ENCODE measurements at places on chromosomes 4 and X. TPM values are rescaled to one million over a fixed set of nuclear protein-coding genes. Genes with fewer than 3 reads are reported as not detected.

DNA sequence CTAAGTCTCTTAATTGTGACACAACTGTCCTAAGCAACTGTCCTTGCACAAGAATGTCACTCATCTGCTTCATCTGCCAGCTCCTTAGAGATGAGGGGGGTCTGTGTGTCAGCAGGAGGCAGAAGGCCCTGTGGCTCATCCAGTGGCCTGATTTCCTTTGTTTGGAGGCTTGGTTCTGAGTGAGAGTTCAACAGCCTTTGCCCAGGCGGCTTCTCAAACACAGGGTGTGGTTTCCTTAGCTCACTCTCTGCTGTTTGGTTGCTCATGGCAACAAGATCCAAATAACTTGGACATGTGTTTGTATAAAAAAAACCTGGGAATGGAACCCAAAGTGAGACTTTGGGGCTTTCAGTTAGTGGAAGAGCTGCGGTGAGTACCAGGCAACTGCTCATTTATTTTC lies 46.6 kb downstream of the MAP7D3 start:
- peak; percentile 48 for ATAC-seq

- ATAC-seq: no peak
These were observed 167.3 kb upstream of the PGRMC2 start for GRCh38 chr4:128454881-128455280.

GRCh38 chrX:44342866-44343265 lies 606 bp downstream of the EFHC2 start:
- no peak for ATAC-seq

DNA sequence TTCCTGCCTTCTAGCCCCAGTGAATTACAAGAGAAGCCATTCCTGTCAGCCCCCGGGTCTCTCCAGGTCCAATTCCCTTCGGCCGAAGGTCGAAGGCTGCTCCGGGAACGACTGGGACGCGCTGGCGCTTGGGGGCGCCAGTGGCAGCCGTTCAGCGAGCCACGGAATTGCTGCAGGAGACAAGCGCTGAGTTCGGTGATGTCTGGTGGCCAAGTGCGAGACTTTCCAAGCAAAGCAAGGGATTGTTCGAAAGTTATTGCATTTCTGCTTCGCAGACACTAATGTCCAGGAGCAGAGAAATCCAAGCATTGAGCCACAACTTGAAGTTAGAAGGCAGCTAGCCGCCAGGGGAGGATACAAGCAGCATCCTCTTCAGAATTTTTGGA lies 1.1 kb upstream of the DKK2 start:
- ATAC-seq: no peak

The TLR8 gene
- total RNA-seq: 6.7 TPM

DNA sequence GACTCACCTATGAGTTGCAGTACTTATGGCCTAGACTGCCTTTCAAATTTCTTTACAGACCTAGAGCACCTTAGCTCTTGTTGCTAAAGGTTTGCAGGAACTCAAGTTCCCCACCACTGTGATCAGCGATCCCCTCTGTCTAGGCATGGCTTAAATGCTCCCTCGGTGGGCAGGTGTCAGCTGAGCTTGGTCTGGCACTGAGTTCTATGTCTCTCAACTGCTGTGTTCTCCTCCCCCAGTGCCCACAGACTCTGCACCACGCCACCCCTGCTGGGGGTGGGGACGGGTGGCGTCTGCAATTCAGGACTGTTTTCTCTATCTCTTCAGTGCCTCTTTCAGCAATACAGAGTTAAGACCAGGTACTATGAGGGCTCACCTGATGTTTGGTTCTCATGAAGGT lies 30.5 kb downstream of the TMEM271 start:
- ATAC-seq: no peak

The ZNF157 gene
- 0.31 TPM for total RNA-seq

The WDR19 gene
- total RNA-seq: 57.6 TPM

DNA sequence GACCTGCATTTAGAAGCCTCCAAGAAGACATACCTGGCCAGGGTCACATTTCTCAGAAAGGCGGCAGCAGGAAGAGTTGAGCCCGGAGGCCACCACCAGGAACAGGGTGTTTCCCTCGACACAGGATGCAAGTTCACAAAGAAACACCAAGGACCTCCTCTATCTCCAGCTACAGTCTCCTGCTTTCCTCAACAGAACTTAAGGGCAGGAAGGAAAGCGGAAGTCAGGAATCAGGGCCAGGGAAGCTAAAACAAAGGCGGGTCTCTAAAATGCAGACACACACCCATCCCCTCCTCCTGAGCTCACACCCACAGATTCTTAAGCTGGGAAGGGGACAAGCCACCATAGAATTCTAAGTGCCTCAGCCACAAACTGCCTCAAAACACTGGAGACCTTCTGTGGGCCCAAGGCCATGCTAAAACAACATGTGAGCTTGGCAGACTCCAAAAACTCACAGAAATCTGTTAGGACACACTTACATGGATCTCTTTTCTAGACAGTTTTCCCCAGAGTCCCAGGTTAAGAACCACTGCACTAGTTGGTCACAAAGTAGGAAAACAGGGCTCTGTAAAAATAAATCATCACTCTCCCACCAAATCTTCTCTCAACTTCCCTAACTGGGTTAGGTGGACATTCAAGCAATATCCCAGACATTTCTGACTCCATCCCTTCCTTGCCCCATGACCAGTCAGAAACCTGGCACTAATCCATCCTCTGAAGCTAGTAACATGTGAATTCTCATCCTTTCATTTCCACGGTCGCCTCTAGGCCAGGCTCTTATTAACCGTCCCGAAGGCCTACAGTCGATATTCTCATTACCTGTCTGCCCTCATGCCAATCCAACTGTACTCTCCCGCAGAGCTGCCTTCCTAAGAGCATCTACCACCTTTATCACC lies 163.2 kb downstream of the APBB2 start:
- ATAC-seq: no peak

The L1CAM gene
- 27.5 TPM for total RNA-seq

The COL25A1 gene
- total RNA-seq: 0.62 TPM

The PALLD gene
- total RNA-seq: 1,036 TPM

GRCh38 chr4:88570001-88570400 lies 22.3 kb upstream of the HERC3 start:
- ATAC-seq: no peak

- no peak for ATAC-seq
These were observed 7.9 kb upstream of the CFP start for GRCh38 chrX:47637546-47638195.

DNA sequence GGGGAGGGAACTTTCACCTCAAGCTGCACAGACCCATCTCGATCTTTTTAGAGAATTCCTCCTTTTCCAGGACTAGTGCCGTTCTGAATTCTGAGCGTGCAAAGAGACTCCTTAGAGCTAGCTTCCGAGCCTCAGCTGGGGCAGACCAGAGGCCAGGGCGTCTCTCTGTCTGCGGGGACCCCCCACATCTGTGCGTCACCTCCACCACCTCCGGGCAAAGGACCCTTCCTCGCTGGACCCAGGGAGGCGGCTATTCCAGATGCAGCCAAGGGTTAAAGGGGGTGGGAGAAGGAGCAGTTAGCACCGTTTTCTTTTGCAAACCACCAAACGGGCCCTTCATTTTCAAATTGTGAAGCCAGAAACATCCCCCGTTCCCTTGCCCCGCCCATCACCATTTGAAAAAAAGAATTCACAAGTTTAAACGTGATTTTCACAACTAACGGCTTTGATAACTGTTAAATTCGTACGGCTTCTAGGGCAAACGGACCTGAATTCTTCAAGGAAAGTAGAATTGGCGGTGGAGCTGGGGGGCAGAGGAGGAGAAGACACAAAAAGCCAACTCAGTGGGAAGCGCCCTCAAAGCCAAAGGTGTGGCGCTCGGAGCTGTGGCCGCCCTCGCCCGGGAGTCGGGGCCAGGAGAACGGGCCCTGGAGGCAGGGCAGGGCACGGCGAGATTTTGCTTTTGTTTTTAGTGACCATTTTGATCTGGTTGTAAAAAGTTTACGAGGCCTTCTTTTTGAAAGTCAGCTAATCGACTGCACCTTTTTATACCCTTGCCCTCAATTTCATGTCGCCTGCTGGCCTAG lies 3.3 kb upstream of the PDGFRA start:
- ATAC-seq: no peak

The PAGE2 gene
- not detected for total RNA-seq

The MND1 gene
- total RNA-seq: 1.2 TPM

GRCh38 chr4:144861471-144861870 lies 215.5 kb downstream of the HHIP start:
- no peak for ATAC-seq

- ATAC-seq: peak; percentile 69
These were observed 752 bp upstream of the ATP6AP2 start for GRCh38 chrX:40579900-40580536.

The TAF7L gene
- total RNA-seq: not detected

GRCh38 chr4:8592366-8593263 lies at the start of gene CPZ:
TSS of gene CPZ (plus strand) at chr4:8592765. CDS start at chr4:8592834, 69 bp downstream.
- peak; percentile 19 for ATAC-seq

- no peak for ATAC-seq
These were observed 353.2 kb upstream of the MAGEB2 start for GRCh38 chrX:29862126-29862677.

DNA sequence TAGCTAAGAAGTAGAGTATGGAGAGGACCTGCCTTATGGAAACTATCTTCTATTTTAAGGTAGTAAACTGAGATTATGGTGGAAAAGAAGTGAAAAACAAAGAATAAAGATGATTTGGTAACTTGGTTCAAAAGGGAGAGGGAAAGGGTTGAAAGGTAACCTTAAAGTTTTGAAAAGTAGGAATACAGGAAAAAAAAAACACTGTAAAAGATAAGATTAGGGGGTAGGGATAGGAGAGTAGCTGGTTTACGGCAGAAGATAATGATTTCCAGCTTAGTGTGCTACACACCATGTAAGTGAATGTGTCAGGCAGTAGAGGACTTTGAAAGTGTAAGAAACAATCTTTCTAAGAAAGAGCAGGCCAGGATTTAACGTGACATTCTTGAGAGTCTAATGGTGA lies 35.3 kb downstream of the FAM13A start:
- ATAC-seq: no peak

DNA sequence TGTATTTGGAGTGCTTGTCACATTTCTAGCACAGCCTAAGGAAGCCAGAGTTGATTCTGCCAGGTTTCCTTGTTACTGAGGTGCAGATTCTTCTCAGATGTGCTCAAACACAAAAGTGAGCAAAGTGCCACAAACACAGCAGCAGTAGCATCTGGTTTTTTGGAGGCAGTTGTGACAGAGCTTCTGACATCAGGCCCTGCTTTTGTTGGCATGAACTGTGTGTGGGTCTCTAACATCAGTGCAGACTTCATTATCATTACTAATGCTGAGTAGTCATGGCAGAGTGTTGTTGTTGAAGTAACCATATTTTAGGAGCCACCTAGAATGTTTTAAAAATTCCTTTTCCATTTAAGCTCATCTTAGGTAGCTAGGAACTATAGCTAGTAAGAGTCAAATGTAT lies 656.6 kb downstream of the ANKRD50 start:
- no peak for ATAC-seq

The CNGA1 gene
- not detected for total RNA-seq

- no peak for ATAC-seq
These were observed 177.4 kb downstream of the SPRY1 start for GRCh38 chr4:123573866-123574508.

The TEX13D gene
- total RNA-seq: not detected

DNA sequence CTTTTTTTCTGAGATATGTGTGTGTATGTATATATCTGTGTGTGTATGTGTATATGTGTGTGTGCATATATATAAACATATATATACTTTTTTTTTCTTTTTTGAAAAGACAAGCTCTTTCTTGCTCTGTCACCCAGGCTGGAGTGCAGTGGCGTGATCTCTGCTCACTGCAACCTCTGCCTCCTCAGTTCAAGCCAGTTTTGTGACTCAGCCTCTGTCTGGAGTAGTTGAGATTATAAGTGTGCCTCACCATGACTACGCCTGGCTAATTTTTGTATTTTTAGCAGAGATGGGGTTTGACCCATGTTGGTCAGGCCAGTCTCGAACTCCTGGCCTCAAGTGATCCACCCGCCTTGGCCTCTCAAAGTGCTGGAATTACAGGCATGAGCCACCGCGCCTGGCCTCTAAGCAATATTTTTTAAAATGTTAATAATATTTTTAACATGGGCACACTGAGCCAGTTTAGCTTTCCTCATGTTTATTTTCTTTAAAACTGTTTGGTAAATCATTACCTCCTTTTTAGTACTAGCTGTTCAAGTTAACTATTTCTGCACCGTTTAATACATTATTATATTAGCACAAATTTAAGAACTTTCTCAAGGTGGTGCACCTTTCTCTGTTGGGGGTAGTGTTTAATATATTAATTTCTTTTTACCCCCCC lies 33.3 kb downstream of the BBS12 start:
- ATAC-seq: no peak

- ATAC-seq: no peak
These were observed 133.7 kb downstream of the SOWAHB start for GRCh38 chr4:76764251-76764650.

DNA sequence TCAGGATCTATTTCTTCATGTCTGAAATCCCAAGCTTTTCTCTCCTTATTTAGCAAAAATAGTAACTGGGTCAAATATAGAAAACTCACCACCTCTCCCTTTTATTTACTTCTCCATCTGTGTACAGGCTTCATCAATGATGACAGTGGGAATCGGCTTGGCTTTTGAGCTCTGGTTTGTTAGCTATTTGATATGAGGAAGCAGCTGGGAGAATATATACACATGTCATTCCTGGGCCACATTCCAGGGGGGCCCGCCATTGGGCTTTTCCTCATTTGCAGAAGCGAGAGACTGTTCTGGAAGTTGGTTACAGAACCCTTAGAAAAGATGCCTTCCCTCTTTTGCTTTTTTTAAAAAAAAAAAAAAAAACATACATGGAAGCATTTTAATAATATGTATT lies 107.4 kb upstream of the F9 start:
- no peak for ATAC-seq

GRCh38 chr4:55661398-55662056 lies 25.4 kb upstream of the NMU start:
- no peak for ATAC-seq

The NAT8L gene
- 0.35 TPM for total RNA-seq

GRCh38 chrX:20670611-20671010 lies 403.9 kb upstream of the RPS6KA3 start:
- ATAC-seq: no peak

The ENPEP gene
- total RNA-seq: 6.1 TPM

DNA sequence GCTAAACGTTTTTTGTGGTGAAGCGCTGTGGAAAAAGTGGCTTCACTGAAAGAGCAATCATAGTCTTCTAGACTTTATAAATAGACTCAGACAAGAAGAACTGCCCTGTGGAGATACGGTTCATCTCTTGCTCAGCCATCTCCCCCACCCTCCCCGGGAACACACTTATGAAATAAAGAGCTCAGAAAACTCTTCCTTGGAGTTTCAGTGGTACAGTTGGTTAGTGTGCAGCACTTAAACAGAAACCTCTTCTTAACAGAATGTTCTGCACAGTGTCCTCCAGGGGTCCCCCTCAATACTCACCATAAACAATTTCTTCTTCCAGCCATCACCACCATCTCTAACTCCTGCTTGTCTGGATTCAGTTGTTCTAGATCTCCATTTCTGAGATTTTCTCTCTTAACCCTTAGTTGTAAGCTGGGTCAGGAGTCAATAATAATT lies 313.0 kb downstream of the ARHGAP10 start:
- ATAC-seq: no peak

DNA sequence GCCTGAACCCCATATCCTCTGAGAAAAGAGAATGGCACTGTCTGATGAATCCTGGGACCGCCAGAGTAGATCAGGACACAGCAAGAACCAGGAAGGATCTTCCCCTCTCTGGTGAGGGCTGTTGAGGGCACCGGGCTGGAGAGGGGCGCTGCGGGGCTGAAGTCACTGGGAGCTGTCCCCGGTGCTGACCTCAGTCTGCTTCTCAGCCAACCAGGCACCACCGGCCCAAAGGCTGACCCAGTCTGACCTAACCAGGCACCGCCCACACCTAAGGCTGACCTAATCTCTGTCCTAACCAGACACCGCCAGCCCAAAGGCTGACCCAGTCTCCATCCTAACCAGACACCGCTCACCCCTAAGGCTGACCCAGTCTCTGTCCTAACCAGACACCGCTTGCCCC lies 82.8 kb downstream of the CPZ start:
- ATAC-seq: no peak

The F8A3 gene
- total RNA-seq: 13.3 TPM

The MAGEH1 gene
- 25.6 TPM for total RNA-seq
